ENCODE measurements at places on chromosomes 4 and X. TPM values are rescaled to one million over a fixed set of nuclear protein-coding genes. Genes with fewer than 3 reads are reported as not detected.

DNA sequence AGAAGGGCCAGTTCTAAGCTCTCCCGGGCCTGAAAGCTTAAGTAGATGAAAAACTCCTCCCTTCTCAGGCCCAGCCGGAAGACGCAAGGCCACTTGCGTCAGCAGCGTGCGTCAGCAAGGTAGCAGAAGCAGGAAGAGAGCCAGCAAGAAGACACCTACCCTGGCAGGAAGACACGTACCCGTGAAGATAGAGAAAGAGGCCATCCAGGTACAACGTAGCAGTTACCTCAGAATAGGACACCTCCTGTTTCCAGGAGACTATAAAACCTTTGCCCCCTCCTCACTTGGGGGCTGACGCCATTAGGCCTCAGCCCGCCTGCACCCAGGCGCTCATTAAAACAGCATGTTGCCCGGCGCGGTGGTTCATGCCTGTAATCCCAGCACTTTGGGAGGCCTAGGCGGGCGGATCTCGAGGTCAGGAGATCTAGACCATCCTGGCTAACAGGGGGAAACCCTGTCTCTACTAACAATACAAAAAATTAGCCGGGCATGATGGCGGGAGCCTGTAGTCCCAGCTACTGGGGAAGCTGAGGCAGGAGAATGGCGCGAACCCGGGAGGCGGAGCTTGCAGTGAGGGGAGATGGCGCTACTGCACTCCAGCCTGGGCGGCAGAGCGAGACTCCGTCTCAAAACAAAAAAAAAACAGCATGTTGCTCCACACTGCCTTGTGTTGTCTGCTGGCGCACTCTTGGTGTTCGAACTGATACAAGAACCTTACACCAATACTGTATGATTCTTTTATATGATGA lies 242.7 kb upstream of the NWD2 start:
- no peak for DNase-seq

DNA sequence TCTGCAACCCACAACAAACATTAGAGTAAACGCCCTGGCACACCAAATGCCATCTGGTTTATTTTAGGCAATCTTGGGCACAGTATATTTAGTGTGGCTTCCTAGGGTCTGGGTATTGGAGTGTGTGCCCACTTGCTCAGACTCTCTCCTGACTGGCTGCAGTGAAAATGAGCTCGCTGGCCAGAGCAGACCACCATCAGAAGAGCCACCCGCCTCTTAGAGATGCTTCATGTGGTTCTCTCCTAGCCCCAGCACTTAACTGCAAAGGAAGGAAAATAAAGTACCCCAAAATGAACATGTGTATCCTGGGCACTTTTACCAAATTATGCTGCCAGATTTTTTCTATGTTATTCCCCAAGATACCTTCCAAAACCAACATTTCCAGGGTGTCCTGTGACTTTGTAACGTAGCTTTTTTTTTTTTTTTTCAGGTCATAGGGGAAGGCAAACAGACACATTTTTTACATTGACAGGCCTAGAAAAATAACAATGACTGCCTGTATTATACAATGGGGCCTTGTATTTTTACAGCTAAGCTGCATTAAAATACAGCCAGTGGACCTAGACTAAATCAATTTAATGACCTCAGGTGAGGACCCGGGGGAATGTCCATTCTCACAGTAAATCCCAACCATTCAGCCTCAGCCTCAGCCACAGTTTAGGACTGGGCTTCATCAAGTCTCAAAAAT lies 193.7 kb downstream of the RASL11B start:
- no peak for DNase-seq

GRCh38 chr4:175560604-175561003 lies 251.5 kb downstream of the GPM6A start:
- DNase-seq = no peak

The RS1 gene
- total RNA-seq = not detected

GRCh38 chr4:41749631-41750039 lies 1.1 kb upstream of the PHOX2B start:
- DNase-seq = no peak

The PPARGC1A gene
- total RNA-seq = 82.8 TPM

The MAMLD1 gene
- total RNA-seq = 1.9 TPM

All from Right ventricle myocardium superior (tissue), 1 donor.